Smooth muscle cell of the brain vasculature (primary cell): ENCODE measurements at places on chromosomes 6 and 20.

- DNase-seq: no peak
Measured at GRCh38 chr20:31869942-31870725, at the start of the genes DUSP15 and TTLL9. Gene DUSP15, minus strand, starts transcription at chr20:31870527. Its CDS starts 190 bp downstream, at chr20:31870337. Gene TTLL9, plus strand, starts transcription at chr20:31870634. Its CDS starts 493 bp downstream, at chr20:31871127.

DNA sequence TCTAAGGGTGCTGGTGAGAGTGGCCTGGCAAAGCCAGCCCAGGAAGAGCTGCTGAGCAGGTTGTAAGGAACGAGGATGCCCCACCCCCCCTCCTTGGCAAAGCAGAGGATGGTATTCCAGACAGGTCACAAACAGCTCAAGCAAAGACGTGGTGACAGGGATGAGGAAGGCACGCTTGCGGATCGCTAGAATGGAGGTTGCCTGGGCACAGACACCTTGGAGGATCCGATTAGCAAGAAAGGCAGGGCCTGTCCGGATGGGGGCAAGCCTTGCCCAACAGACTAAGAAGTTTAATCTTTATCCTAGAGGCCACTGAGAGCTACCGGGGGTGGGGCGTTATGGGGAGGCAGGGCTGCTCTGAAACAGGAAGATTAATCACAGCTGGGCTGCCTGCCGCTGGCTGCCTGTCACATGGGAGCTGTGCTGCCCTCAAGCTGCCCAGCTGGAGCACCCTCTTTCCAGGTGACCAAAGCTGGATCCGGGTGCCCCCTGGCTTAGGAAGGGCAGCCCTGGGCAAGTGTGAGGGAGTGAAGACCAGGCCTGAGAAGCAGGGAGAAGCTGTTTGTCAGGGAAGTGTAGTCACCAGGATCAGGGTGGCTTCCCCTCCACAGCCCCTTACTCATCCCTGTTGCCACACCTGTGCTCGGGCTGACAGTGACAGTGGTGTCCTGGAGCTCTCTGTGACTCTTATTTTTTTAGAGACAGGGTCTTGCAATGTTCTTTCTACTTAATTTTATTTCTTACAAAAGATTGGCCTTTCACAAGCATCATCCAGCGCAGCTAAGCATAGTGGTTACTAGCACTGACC lies 9.1 kb upstream of the MAPK13 start:
- DNase-seq: no peak

GRCh38 chr6:14852375-14852774 lies 393.5 kb upstream of the JARID2 start:
- DNase-seq: no peak

DNA sequence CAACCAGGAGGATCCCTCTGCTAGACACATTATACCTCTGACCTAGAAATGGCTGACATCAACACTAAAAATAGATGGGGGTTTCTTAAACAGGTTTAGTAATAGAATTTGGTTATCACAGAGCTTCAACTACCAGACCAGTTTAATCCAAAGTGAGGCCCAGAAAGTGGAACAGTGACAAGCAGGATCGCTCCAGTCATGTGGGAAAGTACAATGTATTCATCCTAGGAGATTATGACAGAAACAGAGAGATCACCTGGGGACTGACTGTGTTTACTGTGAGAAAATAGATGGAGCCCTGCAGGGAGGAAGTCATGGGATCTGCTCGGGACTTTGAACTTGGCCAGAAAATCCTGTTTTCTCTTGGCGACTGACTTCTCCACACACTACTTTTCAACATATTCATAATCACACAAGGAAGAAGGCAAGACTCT lies 238.7 kb upstream of the SOX4 start:
- peak; percentile 40 for DNase-seq

GRCh38 chr6:33665957-33666356 lies 44.8 kb downstream of the ITPR3 start:
- no peak for DNase-seq

GRCh38 chr6:135488023-135488422 lies 9.5 kb downstream of the AHI1 start:
- DNase-seq: no peak

- DNase-seq: no peak
Measured at GRCh38 chr6:166933396-166933795, 23.0 kb downstream of the RNASET2 start.

GRCh38 chr6:169866140-169866534 lies 114.7 kb downstream of the ERMARD start:
- DNase-seq: no peak

GRCh38 chr6:80440496-80441115 lies 334.1 kb downstream of the BCKDHB start:
- DNase-seq: no peak

- DNase-seq: no peak
Measured at GRCh38 chr20:52404671-52405070, 213.1 kb upstream of the ZFP64 start.

GRCh38 chr6:147184379-147184778 lies 19.8 kb upstream of the STXBP5 start:
- no peak for DNase-seq

GRCh38 chr6:12937971-12938370 lies 221.4 kb downstream of the PHACTR1 start:
- DNase-seq: no peak

DNA sequence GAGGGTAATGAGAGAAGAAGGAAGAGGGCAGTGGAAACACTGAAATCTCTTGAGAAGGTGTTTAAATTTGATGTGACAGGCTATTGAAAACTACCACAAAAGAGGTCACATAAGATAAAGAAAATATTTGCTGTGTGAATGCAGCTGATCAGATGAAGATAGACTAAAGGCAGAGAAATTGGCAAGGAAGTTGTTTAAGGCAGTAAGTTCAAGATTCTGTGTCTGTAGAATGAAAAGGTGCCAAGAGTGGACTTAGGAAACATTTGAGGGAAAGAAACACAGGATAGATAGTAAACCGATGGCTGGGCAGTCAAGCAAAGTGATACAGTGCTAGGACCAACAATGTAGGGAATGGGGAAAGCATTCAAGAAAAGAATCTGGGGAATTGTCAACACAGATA lies 332.3 kb upstream of the MARCKS start:
- no peak for DNase-seq

DNA sequence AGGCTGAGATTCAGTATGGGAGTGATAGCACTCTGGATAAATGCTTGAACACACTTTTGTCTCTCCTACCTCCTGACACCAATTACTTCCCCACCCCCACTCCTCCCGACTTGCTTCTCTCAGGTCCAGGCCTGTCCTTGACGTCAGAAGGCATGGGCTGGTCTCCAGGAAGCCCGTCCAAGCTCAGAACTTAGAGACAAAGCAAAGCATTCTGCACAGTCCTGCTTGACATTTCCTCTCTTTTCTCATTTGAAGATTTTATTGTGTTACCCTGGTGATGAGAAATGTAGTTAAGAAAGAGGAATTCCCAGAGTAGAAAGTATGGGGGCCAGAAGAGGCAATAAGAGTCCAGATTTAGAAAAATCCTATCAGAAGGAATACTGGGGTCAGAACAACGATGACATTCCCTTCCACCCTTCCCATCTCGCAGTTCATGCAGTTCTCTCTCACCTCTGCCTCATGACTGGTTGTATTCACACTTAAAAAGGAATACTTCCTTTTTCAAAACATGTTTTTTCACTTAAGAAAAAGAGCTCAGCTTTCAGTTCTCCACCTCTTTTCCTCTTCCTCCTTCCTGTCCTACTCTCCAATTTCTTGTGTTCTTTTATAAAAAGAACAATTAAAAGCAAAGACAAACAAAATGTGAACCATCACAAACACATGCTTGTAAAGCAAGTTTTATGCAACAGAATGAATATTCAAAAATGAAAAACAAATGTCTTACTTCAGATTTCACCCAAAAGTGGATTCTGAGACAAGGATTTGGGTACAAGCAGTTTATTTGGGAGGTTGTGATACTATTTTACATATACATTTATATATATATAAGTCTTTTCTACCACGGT lies 18.5 kb upstream of the FAM184A start:
- DNase-seq: no peak

GRCh38 chr6:29487131-29487530 lies 625 bp downstream of the MAS1L start:
- DNase-seq: no peak
